Mammary epithelial cell (primary cell): ENCODE measurements at places on chromosomes 4 and X.
A peak's percentile ranks its signal among the peaks of the same experiment; 100 is the strongest.

DNA sequence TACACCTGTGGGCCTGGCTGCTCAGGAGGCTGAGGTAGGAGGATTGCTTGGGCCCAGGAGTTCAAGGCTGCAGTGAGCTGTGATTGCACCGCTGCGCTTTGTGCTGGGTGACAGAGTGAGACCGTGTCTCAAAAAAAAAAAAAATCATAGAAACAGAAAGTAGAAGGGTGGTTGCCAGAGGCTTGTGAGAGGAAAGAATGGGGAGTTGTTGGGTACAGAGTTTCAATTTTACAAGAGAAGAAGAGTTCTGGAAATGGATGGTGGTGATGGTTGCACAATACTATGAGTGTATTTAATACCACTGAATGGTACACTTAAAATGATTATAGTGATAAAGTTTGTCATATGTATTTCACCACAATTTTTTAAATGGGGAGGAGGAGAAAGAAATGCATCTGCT is 10.2 kb upstream of the GLOD5 start:
- no peak for DNase-seq

- DNase-seq = no peak
Measured at GRCh38 chrX:103183912-103184311, 31.0 kb upstream of the BEX4 start.

GRCh38 chr4:46980851-46981250 is 12.5 kb downstream of the GABRA4 start:
- no peak for DNase-seq

DNA sequence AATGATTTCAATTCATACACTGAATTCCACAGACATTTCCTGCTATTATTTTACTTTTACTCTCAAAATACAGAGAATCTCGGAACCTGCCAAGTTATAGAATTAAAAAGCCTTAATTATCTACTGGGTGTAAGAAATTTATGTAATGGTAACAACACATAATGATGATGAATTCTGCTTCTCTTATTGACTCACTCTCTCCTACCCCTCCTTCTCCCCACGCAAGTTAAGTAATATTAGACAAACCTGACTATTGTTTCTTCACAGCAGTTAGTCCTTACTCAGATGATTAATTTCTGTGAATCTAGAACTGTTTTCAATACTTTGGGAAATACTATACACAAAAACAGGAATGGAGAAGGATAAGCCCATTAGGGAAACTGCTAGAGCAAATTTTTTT is 762.0 kb downstream of the CCSER1 start:
- peak; percentile 78 for DNase-seq

GRCh38 chrX:128928636-128929035 is 594.7 kb downstream of the SMARCA1 start:
- no peak for DNase-seq
